ENCODE measurements at places on chromosomes 4 and X. TPM values are rescaled to one million over a fixed set of nuclear protein-coding genes. Genes with fewer than 3 reads are reported as not detected.

GRCh38 chr4:2091990-2092668, 33.0 kb downstream of the NAT8L start:
- DNase-seq: no peak

DNA sequence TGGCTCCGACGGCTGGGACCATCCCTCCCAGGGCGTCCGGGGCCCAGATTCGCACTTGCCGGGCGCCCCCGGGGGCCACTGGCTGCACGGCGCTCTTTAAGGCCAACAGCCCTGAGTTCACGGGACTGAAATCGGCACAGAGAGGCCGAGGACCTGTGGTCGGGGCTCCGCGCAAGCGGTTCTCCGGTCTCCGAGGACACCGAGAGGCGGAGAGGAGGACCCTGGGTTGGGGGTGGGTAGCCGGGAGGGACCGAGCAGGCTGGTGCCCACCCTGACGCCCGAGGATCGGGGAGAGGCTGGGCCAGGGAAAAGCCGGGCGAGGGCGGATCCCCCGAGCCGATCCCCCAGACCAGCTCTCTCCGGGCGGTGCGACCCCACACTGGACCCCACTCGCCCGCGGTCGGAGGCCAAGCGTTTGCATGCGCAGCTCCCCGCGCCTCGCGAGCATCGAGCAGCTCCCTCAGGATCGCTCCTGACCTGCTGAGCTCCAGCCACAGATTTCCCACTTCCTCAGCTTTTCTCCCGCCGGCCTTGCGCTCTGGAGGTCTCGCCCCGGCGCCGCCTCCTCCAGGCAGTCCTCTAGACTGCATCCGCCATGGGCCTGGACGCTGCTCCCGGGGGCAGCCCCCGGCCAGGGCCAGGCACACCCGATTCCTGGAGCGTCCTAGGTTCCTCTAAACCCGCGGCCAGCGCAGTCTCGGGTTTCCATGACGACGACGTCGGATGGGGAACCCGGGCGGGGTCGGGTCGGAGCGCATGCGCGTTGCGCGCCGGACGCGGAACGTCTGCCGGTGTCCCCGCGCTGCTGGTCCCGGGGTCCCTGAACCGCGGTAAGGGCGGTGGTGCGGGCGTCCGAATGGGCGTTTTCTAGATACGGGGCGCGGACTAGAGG, 17.6 kb upstream of the NAT8L start:
- peak; percentile 89 for DNase-seq

DNA sequence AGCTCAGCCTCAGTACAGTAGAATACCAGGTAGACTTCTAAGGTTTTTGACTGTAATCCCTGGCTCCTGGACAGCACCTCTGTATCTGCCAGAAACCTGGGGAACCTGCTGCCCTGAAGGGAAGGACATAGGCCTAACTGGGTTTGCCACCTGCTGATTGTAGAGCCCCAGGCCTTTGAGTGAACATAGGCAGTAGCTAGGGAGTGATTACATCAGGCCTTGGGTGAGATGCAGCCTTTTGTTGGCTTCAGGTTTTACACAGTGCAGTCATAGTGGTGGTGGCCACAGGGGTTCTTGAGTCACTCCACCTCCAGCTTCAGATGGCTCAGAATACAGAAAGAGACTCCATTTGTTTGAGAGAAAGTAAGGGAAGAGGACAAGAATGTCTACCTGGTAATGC, 19.3 kb downstream of the IQCM start:
- DNase-seq: no peak

GRCh38 chr4:74294681-74295080, 13.6 kb upstream of the EPGN start:
- DNase-seq: no peak

GRCh38 chr4:121219227-121219626, 55.1 kb upstream of the TNIP3 start:
- no peak for DNase-seq

- DNase-seq: no peak
These were observed 24.2 kb upstream of the SORCS2 start for GRCh38 chr4:7168106-7168505.

BEX5 gene
- 17.6 TPM for total RNA-seq

DNA sequence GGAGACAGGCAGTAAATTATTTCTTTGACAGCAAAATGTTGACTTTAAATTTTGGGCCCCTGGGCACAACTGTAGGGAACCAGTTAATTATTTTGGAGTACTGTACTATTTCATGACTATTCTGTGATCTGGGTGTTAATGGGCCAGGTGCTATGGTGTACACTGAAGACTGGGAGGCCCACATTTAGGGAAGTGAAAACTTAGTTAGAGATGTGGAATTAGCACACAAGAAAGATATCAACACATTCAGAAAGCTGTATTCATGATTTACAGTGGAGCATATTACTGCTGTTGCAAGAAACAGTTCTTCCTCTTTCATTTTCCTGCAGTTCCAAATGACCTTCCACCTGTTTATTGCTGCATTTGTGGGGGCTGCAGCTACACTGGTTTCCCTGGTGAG, 12.4 kb downstream of the PLP1 start:
- DNase-seq: no peak

All from cerebellum (tissue), 4 donors.